ENCODE measurements at places on chromosomes 5 and 9.

- DNase-seq, result no peak
Measured at GRCh38 chr5:176438959-176439757, 9.0 kb upstream of the FAF2 start.

GRCh38 chr5:94751460-94751859 is 133.0 kb downstream of the SLF1 start:
- no peak for DNase-seq

- DNase-seq, result no peak
Measured at GRCh38 chr9:113738893-113739604, 137.1 kb upstream of the ZNF618 start.

DNA sequence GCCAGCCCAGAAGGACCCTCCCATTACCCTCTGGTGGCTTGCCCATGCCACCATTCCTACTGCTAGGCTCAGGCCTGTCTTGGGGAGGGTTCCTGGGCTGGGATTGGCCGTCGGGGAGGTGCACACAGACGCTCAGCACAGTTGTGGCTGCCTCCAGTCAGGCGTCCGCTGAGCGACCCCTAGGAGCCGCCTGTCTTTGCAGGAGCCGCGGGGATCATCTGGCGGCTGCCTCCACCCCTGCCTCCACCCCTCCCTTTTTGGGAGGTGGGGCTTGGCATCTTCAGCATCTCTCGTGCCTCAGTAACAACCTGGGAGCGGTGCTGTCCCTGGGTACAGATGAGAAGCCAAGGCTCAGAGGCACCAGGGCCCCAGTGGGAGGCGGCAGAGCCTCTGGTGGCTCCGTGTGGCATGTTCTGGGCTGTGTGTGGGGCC is 39.6 kb downstream of the RXRA start:
- no peak for DNase-seq

DNA sequence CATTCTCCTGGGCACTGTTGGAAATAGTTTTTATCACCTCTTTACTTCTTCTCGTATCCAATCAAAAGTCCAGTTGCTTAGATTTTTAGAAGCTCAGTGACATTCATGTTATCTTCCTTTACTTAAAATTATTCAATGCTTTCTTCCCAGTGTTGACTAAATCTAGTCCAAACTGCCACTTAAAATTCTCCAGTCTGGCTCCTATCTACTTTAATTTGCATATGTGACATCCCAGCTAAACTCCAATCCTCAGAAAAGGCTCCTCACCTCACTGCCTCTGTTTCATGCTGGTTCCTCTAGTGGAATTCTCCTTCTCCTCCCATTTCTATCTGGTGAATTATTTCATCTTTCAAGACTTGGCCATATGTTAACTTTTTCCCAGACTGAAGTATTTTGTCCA is 1238.7 kb upstream of the WWC1 start:
- DNase-seq, result no peak

DNA sequence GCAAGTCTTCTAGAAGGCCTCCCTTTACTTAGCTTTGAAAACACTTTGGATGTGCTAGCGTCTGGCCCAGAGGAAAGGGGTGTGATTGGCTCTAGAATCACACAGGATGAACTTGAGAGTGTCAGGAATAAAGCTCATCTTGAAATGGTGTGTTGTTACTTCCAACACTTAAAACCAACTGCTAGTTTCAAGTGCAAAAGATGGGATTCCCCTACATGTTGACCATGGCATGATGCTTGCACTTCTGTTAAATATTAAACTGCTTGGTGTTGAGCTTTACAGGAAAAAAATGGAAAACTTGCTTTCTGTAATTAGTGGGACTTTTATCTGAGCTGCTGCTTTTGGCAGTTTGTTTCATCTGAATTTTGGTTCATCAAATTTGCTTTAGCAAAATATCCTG is 261.1 kb downstream of the MED10 start:
- no peak for DNase-seq

DNA sequence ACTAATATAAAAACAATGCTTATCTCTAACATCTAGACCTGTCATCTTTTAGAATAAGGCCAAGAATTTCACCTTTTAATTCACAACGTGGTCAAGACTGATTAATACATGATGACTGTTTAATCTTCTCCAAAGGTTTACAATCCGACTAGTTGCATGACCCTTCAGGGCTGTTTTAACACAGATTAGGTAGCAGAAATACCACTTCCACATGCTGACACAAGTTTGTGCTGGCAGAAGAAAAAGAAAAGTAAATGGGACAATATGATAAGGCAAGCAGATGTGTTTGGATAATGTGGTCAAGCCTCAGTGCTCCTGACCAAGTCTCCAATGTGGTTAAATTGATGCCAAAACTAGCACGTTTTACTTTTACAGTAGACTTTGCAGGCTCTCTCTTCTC is 31.1 kb downstream of the SEMA6A start:
- DNase-seq, result no peak
